ENCODE measurements at places on chromosomes 3 and 15.

DNA sequence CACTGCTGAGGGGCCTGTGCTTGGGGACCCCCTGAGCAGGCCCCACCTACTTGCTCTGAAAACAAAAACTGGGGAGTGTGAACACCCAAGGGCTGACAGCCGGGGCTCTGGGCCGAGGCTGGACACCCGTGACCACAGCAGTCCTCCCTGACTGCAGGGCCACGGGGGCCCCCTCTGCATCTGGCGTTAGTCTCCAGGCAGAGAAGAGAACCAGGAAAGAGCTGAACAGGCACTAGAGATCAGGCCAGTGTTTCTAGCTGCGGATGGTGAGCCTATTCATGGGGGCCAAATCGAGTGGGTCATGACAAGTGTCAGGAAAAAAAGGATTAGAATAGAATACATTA lies 17.1 kb downstream of the MELTF start:
- no peak for DNase-seq

GRCh38 chr15:56772868-56773639 lies 39.7 kb upstream of the ZNF280D start:
- DNase-seq, result no peak

- DNase-seq, result no peak
These were observed 938 bp downstream of the DZIP3 start for GRCh38 chr3:108590460-108590859.

GRCh38 chr3:53163444-53164387 lies 2.7 kb downstream of the PRKCD start:
- no peak for DNase-seq

DNA sequence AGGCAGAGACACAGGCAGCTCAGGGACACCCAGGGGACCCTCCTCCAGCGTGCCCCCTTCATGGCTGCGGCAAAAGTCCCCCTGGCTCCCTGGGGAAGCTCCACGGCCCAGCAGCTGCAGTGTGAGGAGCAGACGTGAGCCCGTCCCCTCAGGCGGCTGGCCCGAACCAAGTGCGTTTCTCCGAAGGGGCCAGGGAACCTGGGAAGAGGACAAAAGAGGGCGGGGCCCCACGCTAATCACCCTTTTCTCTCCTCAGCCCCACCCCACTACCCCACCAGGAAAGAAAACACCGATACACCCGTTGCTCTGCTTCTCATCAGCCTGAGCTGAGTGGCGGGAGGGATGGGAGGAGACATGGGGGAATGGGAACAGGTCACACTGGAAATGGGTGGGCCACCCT lies at the start of gene MUC4:
Gene MUC4, minus strand, starts transcription at position 174 of the 400 bp plus-strand sequence. Its CDS starts 112 bp downstream, at position 62.
- peak; percentile 91 for DNase-seq

- DNase-seq, result no peak
These were observed 60.0 kb upstream of the UBE3A start for GRCh38 chr15:25498835-25499234.

DNA sequence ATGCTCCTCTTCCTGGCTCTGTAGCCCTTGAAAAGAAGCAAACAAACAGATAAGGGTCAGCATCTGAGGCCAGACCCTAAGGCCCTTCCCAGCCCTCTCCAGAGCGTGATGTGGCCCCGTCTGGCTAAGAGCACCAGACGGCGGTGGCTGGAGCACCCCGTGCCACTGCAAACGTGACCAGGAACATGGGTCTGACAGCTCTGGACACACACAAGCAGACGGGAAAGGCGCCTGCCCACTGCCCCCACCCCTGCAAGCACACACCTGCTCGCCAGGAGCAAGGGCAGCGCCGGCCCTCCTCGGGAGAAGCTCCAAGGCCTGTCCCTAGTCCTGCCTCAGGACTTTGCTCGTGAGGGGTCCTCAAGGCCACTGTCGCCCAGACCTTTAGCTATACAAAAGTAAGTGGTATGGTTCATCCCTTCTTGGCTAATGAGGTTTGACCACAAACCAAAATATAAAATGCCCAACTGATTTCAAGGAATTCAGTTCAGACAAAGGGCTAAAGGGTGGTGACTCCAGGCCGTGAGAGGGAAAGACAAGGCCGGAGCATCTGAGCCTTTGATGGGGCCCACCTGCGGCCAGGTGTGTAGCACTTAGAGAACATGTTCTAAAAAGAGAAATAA lies 90.4 kb downstream of the XXYLT1 start:
- no peak for DNase-seq

GRCh38 chr3:124774327-124774718 lies 44.1 kb downstream of the UMPS start:
- no peak for DNase-seq

GRCh38 chr3:157578181-157578580 lies 75.0 kb upstream of the VEPH1 start:
- DNase-seq, result no peak

DNA sequence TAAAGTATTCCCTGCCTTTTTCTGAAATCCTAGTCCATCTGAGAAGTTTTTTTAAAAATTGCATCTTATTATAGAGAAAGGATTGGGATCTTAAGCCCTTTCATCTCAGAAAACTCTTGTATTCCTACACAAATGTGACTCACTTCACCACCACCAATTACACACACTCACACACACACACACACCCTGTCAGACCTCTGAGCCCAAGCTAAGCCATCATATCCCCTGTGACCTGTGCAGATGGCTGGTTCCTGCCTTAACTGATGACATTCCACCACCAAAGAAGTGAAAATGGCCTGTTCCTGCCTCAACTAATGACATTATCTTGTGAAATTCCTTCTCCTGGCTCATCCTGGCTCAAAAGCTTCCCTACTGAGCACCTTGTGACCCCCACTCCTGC lies 1181.9 kb downstream of the ROBO2 start:
- DNase-seq, result no peak

DNA sequence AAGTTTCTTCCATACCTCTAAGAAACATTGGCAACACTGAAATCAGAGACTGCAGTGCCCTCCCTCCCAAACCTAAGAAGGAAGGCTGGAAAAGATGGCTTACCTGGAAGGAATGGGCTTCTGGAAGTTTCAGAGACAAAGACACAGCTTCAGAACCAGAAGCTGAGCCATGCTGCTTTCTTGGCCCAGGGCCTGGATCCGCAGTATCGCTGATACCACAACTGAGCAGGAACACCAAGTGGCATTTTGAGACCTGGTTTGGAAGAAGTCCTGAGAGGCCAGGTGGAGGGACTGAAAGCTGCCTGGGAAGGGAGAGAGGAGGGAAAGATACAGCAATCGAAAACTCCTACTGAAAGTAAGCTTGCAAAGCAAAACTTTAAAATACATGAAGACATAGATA lies 19.8 kb downstream of the GPR160 start:
- DNase-seq, result no peak

- DNase-seq, result no peak
These were observed 453.1 kb downstream of the EPHA3 start for GRCh38 chr3:89560568-89560967.

DNA sequence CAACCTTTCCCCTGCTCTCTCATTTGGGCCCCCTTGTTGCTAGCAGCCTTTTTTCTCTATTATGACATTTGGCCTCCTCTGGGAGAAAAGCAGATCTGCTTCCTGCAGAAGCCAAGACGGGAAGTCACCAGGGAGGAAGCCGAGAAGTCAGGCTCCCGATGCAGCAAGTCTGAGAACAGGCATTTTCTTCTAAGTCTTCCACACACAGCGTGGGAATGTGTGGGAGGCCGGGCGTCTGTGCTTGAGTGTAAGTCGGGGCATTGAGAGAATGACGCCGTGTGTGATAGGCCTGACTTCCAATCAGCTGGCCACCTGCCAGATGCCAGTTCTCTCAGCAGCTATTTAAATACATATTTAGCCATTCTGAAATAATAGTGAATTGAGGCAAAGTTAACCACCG lies 75.8 kb upstream of the FAM98B start:
- no peak for DNase-seq

Data from NCI-H1436 (cell line).